Astrocyte (in vitro differentiated cells and primary cell): ENCODE measurements at places on chromosomes 16 and 17. TPM values are rescaled to one million over a fixed set of nuclear protein-coding genes. Genes with fewer than 3 reads are reported as not detected.

GRCh38 chr17:60300949-60301348 is 91.0 kb downstream of the USP32 start:
- no peak for DNase-seq

- no peak for DNase-seq
Measured at GRCh38 chr17:28755486-28755885, 11.7 kb downstream of the TRAF4 start.

Gene C16orf54
- total RNA-seq, result not detected in 2 replicates

DNA sequence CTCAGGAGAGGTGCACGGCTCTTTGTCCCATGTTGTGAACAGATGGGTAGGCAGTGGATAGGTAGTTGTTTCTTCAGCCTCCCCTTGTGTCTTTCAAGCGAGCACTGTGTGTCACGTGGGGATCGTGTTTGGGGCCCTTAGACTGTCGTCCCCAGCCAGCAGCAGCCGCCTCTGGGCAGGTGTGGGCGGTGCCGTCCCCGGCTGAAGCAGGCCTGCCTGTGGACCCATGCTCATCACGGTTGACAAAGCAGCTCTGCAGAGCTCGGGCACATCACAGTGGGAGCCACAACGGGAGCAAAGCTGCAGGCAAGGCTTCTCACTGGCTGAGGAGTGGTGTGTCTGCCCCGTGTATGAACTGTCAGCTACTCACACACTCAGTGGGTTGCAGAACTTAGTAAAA is 4.7 kb upstream of the RPL13 start:
- no peak for DNase-seq

- no peak for DNase-seq
Measured at GRCh38 chr16:84888450-84888849, 68.7 kb downstream of the CRISPLD2 start.

DNA sequence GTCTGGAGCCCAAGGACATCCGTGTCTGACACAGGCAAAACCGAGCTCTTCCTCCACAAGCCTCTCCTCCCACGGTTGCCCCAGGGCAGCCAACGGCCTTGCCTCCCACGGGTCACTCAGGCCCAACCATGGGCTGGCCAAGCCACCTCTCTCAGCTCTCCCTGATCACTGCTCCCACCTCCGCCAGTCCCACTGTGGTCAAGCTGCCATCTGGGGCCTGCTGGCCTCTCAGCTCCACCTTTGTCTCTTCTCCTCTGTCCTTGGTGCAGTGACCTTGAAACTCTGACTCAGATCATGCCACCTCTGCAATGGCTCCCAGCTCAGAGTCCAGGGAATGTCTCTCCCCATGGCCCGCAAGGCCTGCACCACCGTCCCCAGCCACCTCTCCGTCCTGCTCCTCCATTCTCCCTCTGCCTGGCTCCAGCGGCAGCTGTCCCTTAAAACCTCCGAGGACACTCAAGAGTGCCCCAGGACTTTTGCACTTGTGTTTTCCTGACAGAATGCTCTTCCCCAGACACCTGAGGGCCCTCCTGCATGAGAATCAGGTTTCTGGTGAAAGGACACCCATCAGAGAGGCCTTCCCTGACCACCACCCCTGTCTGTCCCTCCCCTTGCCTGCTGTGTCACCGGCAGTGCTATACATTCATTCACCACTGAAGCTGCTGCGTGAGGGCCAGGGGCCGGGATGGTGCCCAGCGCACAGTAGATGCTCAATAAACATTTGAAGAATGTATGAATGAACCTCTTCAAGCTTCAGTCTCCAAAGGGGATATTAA is 19.3 kb downstream of the PEMT start:
- DNase-seq, result no peak

DNA sequence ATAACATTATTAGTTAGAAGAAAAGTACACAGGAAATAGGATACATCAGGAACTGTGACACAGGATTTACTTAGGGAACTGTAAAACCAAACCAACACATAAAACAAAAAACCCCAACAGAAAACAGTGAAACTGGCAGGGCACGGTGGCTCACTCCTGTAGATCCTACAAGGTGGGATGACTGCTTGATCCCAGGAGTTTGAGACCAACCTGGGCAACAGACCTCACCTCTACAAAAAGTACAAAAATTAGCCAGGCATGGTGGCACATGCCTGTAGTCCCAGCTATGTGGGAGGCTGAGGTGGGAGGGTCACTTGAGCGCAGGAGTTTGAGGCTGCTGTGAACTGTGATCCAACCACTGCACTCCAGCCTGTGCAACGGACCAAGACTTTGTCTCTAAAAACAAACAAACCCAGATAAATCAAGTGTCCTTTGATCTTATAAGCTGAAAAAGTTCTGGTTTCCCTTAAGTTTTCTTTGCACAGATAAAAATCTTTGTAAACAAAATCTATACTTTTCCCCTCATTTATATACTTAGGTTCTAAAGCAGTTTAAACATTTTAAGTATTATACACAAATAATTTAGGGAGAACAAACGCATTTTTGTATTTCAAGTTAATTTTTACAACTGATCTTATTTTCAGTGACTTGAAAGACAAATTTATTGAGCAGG is 111.5 kb upstream of the TOB1 start:
- DNase-seq, result no peak

Gene TMED6
- total RNA-seq, result 0.58 and 0.64 TPM in 2 replicates

Gene CCL22
- not detected in 2 replicates for total RNA-seq

DNA sequence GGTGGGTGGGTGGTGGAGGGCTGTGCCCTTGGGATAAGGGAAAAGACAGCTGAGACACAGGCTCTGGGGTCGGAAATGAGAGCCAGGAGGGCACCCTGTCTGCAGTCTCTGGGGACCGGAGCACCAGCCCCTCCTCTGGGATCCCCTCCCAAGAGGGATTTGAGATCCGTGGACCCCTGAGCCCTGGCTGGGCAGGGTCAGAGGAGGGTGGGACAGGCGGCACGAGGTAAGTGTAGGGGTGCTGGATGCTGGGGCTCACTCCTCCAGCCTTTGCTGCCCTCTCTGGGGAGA is 425 bp downstream of the SGSH start:
- no peak for DNase-seq

Gene CCL1
- not detected in 2 replicates for total RNA-seq

Gene TTYH2
- 8.0 and 9.8 TPM in 2 replicates for total RNA-seq

- DNase-seq, result no peak
Measured at GRCh38 chr17:63189930-63190329, 223.9 kb downstream of the TANC2 start.

Gene ERN2
- total RNA-seq, result not detected in 2 replicates

Gene GGT6
- not detected in 2 replicates for total RNA-seq

GRCh38 chr16:11198375-11198774 is 57.6 kb downstream of the SOCS1 start:
- no peak for DNase-seq

- no peak for DNase-seq
Measured at GRCh38 chr17:17868641-17869522, 32.1 kb upstream of the SREBF1 start.

Gene NKD1
- total RNA-seq, result 9.1 and 9.8 TPM in 2 replicates

Gene PRAC2
- total RNA-seq, result not detected in 2 replicates

- DNase-seq, result no peak
Measured at GRCh38 chr16:68147444-68147843, 62.3 kb downstream of the NFATC3 start.

Gene MBTPS1
- total RNA-seq, result 85.9 and 88.2 TPM in 2 replicates

DNA sequence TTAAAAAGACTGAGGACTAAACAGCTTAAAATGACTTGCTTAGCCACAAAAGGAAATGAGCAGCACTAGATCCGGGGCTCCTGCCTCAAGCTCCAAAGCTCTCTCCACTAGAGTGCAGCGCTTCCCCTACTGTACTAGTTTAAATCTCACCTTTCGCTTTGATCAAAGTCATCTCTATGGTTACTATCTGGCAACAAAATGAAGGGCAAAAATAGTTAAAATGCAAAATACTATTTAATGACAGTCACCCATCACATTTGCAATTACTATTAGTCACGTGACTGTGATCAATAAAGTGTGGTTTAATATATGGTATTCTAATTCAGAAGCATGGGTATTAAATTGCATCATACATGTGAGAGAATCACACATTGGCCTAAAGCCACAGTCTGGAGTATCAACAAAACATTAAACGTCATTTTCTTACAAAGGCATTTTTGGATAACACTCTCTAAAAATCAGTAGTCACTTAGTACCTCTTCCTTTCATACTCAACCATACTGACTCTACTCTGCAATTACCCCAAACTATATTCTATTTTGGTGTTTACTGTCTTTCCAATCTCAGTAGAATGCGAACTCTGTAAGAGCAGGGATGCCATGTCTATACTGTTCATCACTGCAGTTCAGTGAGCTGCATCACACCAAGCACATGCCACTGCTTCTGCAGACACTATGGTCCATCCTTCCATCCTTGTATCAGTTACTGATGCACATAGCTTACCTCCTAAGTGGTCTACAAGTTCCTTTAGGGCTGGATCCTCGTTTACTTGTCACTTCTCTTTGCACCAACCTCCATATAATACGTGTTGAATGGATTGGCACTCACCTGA is 6.2 kb downstream of the PSMD12 start:
- DNase-seq, result no peak

Gene B3GNT9
- total RNA-seq, result 7.6 and 9.4 TPM in 2 replicates
